ENCODE measurements at places on chromosomes 13 and 19.

DNA sequence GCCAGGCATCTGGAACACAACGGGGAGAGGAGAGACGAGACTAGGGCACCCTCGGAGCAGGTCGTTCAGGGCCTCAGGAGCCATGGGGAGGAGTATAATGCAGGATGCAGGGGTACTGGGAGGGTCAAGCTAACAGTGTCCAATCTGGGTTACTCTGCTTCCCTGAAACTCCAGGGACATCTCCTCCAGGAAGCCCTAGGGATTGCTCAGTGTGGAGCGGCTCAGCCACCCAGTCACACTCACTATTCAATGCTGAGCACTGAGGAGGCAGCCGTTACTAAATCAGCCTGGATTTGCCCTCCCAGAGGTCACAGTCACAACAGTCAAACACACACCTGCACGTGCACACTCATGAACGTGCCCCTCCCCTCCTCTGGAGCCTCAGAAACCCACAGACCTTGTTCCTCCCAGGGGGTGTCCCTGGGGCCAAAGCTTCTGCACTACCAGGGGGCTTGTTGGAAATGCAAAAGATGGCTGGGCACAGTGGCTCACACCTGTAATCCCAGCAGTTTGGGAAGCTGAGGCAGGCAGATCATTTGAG lies 6.9 kb upstream of the FOSB start:
- DNase-seq = no peak

DNA sequence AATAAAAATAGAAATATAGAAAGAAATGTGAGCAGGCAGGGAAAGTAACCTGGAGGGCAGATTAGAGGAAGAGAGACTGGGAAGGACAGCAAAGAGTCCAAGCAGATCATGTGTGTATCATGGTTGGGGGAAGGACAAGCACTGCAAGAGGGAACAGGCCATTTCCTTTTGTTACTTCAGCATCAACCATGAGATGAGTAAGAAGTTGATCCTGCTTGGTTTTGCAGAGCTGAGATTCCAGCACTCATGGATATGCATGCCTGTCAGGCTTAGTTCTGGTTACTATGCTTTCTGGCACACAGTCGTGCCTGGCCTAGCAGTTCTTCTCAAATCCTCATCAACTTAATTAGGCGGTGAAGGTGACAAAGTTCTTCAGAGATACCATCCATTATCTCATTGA lies 18.1 kb downstream of the NALCN start:
- no peak for DNase-seq

DNA sequence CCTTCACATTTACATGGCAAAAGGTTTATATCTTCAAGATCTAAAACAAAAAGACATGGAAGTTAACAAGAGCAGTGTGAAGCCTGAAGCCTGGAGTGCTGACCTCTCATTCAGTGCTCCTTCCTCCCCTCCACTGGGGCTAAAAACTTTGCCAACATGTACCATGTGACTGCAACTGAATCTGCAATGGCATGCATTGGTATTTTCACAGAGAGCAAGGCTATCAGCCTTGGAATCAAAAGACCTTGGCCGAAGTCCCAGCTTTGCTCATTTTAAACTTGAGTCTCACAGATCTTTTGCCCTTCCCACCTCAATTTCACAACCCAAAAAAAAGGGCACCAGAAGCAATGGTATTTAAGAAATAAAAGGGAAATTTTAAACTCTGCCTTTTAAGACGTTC lies 325.1 kb downstream of the DCT start:
- no peak for DNase-seq

GRCh38 chr13:96900986-96901385 lies 93.3 kb downstream of the OXGR1 start:
- no peak for DNase-seq

DNA sequence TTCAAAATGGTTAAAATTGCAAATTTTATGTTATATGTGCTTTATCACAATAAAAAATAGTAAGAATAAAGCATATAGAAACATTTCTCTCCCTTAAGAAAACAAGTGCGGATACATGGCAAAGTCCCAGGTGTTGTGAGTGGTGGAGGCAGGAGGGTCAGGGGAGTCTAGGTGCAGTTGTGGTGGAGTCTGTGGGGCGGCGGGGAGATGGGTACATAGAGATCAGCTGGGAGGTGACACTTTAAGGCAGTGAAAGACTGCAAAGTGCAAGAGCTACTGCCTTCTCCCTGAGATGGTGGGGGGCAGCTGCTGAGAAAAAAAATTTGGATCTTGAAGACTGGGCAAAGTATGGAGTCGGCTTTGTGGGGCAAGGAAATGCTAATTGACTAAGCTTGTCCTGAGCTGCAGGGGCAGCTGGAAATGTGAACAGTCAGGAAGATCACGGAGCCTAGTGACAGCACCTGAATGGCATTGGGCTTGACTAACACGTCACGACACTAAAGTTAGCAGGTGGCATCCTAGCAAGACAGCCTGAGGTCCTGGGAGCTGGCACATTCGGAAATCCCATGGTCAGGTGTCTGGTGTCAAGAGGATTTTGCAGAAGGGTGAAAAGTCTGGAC lies 72.9 kb upstream of the IRS2 start:
- no peak for DNase-seq

GRCh38 chr13:22111152-22111783 lies 440.4 kb downstream of the FGF9 start:
- DNase-seq = no peak

GRCh38 chr19:38024992-38025908 lies 118.2 kb downstream of the SIPA1L3 start:
- no peak for DNase-seq

DNA sequence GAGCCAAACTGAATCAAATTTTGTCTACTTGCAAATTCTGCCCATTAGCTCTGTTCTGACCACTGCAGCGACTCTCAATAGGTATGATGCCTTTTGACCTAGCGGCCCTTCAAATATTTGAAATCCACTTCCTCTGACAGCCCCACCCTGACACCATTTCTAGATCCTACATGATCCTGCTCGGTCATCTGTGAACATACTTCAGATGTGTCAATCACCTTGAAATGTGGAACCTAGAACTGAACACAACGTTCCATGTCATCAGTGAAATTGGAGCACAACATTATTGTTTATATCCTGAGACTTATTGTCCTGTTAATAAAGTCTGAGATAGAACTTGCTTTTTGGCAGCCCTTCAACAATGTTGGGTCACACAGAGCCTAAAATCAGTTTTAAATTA lies 98.2 kb downstream of the UBL3 start:
- no peak for DNase-seq

- no peak for DNase-seq
These were observed 15.9 kb upstream of the S1PR4 start for GRCh38 chr19:3162418-3163229.

DNA sequence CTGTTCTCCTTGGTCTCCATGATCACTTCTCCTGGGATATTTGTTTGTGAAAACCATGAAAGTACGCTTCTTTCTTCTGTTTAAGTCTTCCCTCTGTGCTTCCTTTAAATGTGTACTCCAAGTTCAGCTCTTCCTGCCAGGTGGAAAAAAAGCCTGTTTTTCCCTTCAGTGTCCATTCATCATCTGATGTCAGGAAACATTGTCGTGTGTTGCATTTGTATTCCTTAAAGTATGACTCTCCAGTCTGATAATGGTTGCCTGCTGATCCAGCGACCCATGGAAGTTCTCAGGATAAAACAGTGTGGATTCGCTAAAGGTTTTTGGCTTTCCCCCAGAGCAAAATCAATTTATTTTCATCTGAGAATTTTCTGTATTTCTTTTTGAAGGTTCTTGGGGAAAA lies 22.3 kb downstream of the SACS start:
- no peak for DNase-seq

DNA sequence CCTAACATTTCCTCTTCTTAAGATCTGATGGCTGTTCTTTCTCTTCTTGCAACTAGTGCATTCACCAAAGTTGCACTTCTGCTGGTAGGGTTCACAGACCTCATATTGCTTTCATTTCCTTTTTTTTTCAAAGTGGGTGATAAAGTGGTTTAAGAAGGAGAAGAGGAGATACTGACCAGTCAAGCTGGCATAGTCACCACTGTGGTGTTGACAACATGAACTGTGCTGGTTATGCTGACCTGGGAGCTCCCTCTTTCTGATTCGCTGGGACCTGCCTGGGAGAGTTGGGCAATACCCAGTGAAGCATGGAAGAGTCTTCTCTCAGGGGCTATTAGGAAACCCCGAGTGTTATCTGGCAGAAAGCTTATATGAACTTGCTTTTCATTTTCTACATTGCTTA lies 222.9 kb downstream of the SLITRK5 start:
- no peak for DNase-seq

DNA sequence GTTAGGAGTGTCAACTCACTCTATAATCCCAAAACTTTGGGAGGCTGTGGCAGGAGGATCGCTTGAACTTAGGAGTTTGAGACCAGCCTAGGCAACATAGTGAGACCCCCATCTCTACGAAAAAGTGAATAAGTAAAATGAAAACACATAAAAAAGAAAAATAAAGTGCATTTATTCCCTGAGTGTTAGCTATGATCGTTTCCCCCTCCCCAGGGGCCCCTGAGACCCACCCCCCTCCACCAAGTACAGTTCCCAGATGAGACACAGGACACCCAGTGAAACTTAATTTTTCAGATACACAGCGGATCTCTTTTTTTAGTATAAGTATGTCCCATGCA lies 28.6 kb upstream of the NANOS3 start:
- DNase-seq = no peak

DNA sequence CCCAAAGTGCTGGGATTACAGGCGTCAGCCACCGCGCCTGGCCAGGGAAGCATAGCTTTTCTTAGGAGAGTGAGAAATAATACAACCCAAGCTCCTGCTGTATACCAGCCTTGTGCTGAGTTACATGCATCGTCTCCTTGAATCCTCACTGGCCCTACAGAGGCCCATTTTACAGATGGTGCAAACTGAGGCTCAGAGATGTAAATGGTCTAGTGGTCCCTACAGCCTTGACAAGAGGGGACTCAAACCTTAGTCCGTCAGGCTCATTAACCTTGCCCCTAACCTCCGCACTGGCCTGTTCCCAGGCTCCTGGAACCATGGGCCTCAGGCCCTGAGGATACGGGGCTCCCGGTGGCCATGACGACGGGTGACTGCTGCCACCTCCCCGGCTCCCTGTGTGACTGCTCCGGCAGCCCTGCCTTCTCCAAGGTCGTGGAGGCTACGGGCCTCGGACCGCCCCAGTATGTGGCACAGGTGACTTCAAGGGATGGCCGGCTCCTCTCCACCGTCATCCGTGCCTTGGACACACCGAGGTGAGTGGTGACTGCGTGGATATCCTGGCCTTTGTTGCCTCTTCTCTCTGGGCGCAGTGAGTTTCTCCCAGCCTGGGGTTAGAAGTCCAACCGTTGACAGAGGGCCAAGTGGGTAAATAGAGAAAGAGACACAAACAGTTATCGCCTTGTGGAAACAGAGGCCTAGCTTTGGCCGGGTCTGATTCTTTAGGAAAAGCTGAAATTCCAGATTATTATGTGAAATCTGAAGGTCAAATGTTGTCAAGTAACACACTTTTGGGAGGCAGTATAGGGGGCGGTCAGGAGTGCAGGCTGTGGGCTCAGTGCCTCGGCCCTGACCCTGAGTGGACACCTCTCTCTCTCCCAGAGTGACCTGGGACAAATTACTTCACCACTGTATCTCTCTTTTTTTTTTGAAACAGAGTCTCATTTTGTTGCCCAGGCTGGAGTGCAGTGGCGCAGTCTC lies 8.7 kb downstream of the MARCHF2 start:
- DNase-seq = no peak

DNA sequence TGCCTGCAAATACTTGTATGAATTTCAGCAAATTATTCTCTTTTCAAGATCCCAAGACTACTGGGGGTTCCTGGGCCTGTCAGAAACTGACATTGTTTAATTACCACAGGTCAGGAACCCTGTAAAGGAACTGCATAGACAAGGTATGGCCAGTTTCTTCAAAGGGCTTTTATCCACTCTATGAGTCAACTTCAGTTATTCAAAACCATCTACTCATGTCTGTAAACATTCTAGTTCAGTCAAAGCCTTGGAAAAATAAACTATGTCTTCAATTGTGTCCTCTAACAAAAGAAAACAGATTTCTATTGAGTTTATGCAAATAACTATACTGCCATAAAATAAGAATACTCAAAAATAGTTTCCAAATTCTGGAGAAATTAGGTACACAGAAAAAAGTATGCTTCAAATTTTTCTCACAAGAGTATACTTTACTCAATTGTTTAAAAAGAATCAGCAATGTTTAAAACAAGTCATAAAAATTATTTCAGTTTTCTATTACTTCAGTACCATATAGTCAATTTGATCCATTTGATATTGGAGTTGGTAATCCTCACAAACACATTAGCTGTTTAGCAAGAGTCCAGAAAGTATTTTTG lies 486.4 kb upstream of the PCDH20 start:
- DNase-seq = no peak

DNA sequence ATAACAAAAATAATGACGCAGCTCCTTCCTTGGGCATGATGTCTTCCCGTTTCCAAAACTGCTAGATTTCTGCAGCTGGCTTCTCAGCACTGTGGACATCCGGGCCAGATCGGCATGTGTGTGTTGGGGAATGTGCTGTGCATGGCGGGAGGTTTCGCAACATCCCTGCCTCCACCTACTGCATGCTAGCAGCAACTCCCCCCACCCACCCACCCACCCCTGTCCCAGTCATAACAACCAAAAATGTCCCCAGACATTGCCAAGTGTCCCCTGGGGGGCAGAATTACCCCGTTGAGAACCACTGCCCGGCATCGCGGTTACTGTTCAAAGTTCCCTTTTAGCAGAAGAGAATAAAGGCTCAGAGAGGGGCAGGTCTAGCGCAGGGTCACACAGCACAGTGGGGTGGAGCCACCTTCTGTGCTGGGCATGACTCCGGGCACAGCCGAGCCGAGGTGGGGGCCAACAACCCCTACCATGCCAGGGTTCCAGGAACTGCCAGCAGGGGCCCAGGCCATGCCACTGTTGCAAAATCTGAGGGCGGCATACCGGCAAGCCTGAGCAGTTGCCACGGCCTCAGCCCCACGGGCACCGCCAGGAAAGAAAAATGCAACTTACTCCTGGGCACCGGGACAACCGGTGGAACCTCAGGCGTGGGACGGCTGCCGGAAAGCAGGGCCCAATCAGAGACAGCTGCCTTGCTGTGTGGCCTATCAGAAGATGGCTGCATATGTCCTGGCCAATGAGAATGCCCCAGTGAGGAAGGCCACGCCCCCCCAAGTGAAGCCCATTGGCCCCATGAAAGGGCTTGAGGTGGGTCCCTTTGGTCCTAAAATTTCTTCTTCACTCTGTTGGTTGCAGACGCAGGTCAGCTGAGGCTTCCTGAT lies 22.5 kb upstream of the NFIC start:
- DNase-seq = no peak

GRCh38 chr13:109381546-109382180 lies 404.7 kb downstream of the IRS2 start:
- DNase-seq = no peak

DNA sequence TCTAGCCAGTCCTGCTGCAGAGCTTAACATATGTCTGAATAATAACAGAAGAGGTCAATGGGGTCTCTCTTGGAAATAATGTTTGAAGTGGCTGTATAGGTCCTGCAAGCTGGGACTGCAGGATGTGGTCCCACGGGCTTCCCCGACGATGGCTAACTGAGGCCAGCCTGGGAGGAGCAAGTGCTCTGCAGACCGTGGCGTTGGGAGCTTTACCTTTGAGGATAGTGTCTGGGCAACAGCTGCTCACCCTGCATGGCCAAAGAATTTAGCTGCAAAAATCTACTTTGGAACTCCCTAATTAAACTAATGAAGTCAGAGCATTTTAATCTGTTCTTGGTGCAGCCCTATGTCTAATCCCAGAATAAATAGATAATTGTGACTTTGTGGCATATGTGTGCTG lies 18.2 kb upstream of the AMER2 start:
- DNase-seq = no peak

All from brain pericyte (primary cell).